ENCODE measurements at places on chromosomes 2 and 18.

GRCh38 chr2:217079165-217079564 lies 219.3 kb upstream of the TNP1 start:
- DNase-seq: no peak

- no peak for DNase-seq
Measured at GRCh38 chr18:49968644-49969309, 155.4 kb upstream of the ACAA2 start.

DNA sequence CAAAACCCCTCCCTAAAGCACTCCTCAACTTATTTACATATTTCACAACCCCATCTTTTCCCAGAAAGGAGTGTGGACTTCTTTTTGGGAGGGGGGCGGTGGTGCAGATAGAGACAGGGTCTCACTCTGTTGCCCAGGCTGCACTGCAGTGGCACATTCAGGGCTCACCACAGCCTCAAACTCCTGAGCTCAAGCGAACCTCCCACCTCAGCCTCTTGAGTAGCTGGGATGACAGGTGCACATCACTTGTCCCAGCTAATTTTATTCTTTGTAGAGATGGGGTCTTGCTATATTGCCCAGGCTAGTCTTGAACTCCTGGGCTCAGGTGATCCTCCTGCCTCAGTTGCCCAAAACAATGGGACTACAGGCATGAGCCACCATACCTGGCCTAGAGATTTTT lies 44.1 kb downstream of the ADCY3 start:
- no peak for DNase-seq

GRCh38 chr2:172861098-172861497 lies 125.5 kb downstream of the RAPGEF4 start:
- DNase-seq: no peak

DNA sequence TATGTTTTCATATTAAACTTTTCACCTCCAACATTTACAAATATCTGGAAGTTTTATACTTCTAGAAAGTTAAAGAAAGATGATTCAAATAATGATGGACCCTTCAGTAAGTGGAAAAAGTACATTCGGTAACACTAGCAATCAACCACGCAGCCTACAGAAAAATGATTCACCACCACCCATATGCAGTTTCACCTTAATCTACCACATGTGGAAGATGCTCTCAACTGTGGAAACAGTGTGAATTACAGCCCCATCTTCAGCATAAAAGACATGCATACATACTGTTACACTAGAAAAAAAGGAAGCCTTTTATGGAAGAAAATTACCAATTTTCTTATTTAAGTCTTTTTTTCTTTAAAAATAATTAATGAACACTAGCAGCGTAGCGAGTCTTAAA lies 1.1 kb downstream of the SLC38A11 start:
- DNase-seq: no peak
